ENCODE measurements at places on chromosomes 12 and 14.

DNA sequence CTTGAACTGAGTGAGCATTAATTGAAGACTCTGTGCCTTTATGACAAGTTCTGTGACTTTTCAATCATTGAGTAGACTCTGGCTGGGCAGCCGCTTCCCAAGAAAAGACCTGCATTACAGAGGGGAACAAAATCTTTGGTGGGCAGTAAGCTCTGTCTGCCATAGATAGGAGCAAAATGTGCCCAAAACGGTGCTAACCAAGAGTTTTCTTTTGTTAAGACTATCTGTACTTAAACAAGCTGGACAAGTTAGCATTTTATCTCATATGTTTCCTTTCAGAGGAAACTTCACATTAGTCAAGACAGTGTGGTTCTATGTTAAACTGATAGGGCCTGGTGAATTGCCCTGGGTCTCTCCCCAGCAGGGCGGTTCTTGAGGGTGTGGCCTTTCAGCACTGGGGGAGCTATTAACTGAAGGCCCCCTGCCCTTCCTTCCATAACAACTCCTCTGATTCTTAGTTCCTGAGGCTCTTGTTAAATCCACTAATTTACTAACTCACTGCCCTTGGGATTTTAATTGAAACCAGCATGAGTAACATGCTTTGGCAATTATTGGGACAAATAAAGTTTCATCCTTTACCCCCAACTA lies 219.6 kb downstream of the KTN1 start:
- no peak for DNase-seq

GRCh38 chr12:107731366-107731765 lies 29.6 kb downstream of the PRDM4 start:
- no peak for DNase-seq

GRCh38 chr14:68047906-68048305 lies 228.3 kb downstream of the RAD51B start:
- DNase-seq: no peak

DNA sequence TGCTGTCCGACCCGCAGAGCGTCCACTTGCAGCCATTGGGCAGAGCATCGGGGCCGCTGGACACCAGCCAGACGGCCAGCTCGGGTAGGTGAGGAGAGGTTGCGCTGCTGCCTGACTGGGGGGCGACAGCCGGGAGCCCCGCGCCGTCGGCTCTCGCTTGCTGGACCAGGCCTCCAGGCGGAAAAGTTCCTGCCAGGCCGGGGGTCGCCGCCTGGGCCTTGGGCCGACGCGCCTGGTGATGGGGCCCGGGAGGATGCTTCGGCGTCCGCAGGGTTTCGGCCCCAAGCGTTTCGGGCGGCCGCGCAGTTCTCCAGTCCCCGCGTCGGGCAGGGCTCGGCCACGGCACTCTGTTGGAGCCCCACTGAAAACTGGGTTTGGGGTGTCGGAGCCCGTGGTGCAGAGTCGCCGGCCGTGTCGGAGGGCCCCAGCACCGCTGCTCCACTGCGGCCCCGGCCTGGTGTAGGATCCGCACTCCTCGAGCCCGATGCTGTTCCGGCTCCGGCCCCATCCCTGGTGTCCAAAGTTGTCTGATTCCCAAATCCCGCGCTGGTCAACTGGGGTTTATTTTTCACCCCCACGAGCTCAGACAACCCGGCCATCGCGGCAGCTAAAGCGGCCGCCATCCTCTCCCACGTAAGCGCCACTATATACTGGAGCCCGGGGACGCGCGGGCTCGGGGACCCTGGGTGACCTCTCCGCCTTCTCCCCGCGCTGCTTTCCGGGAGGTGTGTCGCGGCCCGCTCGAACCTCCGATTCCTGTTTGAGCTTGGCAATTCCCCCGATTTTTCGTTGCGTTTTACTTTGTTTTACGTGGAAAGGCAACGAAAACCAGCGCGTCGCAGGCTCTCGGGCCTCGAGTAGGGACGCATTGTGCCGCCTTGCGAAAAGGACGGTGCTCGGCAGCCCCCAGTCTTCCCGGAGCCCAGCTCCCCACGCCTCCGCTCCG lies 872 bp downstream of the VSX2 start:
- no peak for DNase-seq

DNA sequence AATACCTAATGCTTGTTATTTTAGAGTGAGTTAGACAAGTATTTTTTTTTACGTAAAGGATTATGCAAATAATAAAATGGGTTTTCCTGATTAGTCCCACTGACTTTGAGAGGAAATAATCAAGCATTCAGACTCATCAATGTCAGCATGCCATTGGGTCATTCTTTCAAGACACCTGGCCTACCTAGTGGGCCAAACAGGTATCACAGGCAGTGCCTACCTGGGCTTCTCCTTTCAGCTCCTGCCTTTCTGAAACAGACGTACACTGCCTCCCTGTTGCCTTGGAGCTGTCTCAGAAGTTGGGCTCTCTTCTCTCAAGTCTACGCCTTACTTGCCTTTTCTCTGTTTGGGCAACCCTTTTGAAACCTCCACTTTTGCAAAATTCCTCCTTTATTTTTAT lies 545.6 kb downstream of the SNAPC1 start:
- no peak for DNase-seq

GRCh38 chr12:108248011-108248410 lies 91.1 kb downstream of the CMKLR1 start:
- no peak for DNase-seq

GRCh38 chr12:111775205-111776193 lies 8.8 kb downstream of the ALDH2 start:
- peak; percentile 66 for DNase-seq

GRCh38 chr12:132236129-132236929 lies 92.1 kb downstream of the NOC4L start:
- no peak for DNase-seq

DNA sequence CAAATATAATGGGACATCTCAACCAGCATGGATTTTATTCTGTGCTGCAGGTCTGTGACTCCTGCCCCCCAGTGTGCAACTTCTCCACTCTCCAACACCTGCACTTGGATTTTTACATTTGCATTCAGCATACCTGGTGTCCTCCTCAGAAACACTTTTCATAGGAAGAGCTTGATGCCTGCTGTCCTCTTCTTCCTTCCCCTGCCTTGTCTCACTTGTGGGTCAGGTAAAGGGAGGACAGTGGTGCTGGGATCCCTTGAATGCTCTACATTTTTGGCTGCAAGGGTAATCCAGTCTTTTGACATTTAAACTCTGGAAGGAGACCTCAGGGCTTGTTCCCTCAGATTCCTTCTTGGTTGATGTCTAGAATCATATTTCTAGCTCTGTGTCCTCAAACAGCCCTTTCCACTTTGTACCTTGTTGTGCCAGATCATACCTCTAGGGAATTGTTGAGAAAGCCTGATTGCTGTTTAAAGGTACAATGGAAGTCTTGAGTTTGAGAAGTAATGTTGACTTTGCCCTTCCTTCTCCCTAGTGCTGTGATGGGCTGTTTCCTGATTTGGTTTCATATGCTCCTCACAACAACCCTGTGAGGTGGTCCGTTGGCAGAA lies 12.6 kb downstream of the UBE3B start:
- DNase-seq: no peak

DNA sequence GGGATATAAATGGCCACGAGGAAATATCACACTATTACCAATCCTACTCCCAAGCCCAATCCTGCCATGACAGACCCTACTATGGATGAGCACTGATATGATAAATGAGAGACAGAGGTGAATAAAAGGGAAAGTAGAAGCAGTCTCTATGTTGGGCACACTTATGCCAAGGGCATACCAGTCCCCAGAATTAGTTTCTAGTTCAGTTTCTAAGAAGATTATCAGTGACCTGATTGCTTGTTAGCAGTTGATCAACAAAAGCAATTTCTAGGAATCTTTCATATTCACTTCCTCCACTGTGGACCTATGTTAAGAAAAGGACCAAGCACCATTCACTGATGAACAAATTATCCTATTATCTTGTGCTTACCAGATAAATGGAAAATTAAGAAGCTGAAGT lies 20.0 kb downstream of the SCAF11 start:
- DNase-seq: no peak

GRCh38 chr14:49851813-49852212 lies 775 bp downstream of the NEMF start:
- no peak for DNase-seq

DNA sequence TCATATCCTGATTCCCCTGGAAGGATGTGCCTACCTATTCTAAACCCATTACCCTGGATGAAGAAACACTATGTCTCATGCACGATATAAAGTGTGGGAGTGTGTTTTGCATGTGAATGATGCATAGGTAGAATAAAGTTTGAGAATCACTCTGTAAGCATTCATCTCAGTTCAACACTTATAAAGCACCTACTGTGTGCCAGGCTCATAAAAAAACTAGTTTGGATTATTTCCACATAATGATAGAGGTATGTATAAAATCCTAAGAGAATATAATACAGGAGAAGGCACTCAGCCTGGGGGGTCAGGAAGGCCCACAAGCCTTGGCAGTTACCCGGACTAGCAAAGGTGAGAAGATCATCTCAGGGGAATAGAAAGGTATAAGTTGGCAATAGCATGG lies 41.1 kb upstream of the BCL2L14 start:
- no peak for DNase-seq

DNA sequence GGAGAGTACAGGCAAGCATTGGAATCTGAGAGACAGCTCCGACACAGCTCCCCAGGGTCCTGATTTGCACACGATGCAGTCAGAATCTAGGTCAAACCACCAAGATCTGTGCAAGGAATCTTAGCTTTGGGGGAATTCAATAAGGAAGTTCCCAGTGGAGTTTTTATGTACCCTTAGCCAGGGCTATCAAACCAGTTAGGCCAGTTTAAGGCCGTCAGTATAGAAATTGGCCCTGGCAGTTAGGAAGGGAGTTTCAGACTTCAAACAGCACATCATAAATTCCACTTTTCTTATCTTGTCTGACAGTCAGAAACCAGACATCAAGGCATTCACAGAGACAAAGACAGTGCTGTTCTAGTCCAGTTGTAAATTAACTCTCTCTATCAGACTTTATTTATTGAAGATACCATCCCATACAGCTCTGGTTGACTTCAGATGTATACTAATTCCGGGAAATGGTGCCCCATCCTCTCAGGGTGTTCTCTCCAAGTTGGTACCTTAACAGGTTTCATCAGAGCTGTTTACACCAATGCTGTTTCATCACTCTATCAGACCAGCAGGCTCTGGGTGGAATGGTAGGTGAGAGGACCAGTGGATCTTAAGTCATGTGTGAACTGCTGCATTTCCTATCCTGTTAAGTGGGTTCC lies 157.5 kb upstream of the ATF7IP start:
- no peak for DNase-seq

GRCh38 chr14:66403183-66403582 lies 83.0 kb upstream of the CCDC196 start:
- DNase-seq: peak; percentile 38

- DNase-seq: no peak
These were observed 399.1 kb downstream of the DAD1 start for GRCh38 chr14:22189881-22190280.

- DNase-seq: peak; percentile 76
These were observed at the start of gene SLC2A3 for GRCh38 chr12:7935590-7936581. SLC2A3 (minus strand) TSS chr12:7936187; CDS start chr12:7936034, 153 bp downstream.

- no peak for DNase-seq
These were observed 11.3 kb downstream of the C3AR1 start for GRCh38 chr12:8054816-8055215.

DNA sequence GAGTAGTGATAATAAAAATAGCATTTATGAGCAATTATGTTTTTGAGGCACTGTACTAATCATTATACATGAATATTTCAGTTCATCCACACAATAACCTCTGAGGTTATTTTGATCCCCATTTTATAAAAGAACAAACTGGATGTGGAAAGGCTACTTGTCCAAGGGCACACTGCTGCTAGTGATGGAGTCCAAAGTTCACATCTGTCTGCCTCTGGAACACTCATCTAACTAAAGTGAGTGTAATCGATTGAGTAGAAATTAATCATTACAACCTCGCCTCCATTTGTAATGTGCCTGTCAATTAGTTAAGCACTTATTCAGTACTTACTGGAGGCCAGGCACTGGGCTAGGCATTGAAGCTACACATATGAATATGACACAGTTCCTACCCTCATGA lies 55.4 kb downstream of the TMEM260 start:
- no peak for DNase-seq

DNA sequence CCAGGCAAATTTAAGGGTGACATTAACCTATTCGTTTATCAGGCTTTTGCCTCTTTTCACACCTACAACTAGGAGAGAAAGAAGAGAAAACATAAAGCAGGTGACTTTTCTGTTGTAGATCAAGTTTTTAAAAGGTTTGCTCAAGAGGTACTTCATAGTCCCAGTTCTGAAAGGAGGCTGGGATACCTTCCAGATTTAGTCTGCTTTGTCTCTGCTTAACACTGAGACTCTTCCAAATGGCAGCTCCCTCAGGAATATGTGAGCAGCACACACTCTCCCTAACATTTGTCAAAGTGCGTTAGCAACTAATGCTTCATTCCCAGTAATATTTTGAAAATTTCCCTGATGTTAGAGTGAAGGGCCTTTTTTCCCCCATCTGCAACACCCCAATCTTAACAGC lies 133.7 kb upstream of the RASSF8 start:
- DNase-seq: no peak

DNA sequence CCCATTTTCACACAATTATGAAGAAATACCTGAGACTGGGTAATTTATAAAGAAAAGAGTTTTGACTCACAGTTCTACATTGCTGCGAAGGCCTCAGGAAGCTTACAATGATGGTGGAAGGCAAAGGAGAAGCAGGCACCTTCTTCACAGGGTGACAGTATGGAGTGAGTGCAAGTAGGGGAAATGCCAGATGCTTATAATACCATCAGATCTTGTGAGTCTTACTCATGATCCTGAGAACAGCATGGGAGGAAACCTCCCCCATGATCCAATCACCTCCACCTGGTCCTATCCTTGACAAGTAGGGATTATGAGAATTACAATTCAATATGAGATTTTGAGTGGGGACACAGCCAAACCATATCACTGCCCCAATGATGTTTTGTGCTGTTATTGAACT lies 189.3 kb upstream of the CRY1 start:
- no peak for DNase-seq

DNA sequence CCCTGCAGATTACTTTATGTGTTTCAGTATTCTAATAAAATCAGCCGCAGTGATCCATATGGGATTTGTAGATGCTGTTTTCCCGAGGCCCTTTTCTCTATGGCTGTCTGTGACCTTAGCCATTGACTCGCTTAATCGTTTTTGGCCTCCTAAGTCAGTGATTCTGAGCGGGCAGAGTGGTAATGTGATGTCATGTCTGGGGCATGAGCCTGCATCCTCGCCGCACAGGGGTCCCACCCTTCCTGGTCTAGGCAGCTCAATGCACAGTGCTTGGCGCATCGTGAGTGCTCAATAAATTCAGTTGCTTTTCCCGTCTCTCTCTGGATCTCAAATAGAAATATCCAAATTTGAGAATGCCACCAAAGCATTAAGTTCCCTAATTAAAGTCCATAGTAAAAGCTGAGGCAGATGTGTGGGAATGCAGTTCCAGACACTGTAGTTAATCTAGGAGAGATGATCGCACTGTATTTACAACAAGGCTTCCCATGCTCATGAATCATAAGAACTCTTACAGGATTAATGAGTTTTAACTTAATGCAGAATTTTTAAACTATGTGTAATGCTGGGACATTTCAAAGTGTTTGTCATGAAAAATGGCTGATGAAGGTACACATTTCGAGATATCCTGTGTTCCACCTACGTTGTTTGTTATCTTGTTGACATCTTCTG lies 29.3 kb downstream of the HMGA2 start:
- no peak for DNase-seq
